NCI-H1417 treated with DMSO at 0.1 percent for 48 hours (cell line): ENCODE measurements at places on chromosomes 5 and 9.

DNA sequence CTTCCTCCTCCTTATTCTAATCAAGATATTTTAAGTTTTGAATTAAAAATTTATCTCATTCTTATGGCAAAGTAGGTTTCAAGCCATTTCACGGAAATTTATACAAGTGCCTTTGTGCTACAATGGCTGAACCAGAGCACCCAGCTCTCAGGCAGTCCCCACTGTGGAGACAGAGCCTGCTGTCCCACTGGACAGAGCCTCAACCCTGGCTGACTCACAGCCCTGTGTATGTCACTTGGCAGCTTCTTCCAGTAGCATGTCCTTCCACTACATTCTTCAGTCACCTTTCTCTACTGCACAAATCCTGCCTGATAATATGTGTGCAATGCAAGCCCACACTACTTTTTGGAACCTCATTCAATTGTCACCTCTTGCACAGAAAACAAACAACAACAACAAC is 253.1 kb downstream of the PDE4D start:
- no peak for DNase-seq

- no peak for DNase-seq
Measured at GRCh38 chr9:38278457-38278856, 114.0 kb upstream of the ALDH1B1 start.

DNA sequence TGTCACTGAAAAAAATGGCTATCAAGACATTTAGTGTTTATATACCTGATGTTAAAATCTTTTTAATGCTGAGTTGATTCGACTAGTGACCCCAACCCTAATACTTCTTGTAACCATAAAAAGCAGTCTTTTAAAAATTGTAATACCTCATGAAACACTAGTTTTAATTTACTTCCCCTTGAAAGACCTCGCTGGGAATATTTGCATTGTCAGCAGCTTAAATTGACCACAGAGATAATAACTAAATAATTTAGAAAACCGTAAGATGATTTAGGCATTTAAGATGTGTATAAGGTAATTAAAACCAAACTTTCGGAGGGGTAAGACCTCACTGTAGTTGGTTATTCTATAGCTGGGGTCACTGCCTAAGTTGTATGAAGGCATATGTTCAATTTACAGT is 89.8 kb downstream of the FGF10 start:
- no peak for DNase-seq

DNA sequence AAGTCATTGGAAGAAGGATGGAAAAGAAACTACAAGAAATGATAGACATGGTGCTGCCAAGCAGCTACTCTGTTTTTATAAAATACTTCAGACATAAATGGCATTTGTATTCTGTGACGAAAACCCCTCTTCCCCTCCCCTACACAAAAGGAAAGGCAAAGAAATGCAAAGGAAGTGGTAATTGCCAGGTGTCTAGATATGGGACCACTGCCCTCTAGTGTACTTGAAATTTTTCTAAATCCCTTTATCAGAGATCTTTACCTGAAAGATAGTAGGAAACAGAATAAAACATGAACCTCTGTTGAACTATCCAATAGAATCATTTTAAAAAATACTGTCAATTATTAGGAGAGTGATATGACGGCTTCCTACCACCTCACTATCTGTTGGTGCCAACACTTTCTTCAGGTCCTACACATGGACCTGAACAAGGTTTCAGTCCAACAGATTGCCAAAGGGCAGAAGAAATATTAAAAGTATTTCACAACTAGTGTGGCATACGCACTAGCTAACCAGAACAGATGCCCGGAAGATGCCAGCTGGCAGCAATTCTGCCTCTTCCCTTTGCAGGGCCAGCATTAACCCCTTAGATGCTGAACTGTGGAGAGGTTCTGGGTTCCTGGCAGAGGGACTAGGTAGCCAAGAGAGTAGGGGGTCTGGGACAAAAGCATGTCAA is 104.1 kb downstream of the TSSK1B start:
- DNase-seq: no peak
